ENCODE measurements at places on chromosomes 5 and 9.

GRCh38 chr5:76337953-76338451, 65.1 kb upstream of the IQGAP2 start:
- peak; percentile 51 for DNase-seq

GRCh38 chr9:114258218-114258617, 64.7 kb upstream of the ORM1 start:
- no peak for DNase-seq

GRCh38 chr5:149313151-149313841, 32.0 kb upstream of the GRPEL2 start:
- no peak for DNase-seq

DNA sequence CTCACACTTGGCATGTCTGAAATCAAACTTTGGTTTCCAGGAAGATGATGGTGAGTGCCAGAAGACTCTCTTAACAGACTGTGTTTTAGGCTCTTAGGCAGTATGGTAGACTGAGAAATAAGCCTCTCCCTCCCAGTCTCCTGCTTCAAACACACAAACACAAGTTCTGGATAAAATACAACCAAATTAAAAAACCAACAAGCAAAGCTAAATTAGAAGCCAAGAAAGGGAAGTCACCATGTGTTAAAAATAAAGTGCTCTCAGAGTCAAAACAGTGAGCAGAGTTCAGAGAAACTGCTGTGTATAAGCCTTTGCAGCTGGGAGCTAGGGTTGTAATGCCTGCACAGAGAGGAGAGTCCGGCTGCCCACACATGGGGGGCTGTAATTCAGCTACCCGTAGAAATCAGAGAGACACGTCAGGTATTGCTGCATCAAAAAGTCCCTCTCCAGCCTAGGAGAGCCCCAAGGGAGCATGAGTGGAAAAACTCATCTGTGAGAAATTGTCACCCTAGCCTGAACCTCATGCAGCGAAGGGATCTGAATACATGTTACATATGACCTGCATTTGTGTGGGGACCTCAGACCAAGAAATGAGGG, 62.6 kb downstream of the ANGPTL2 start:
- DNase-seq: no peak

DNA sequence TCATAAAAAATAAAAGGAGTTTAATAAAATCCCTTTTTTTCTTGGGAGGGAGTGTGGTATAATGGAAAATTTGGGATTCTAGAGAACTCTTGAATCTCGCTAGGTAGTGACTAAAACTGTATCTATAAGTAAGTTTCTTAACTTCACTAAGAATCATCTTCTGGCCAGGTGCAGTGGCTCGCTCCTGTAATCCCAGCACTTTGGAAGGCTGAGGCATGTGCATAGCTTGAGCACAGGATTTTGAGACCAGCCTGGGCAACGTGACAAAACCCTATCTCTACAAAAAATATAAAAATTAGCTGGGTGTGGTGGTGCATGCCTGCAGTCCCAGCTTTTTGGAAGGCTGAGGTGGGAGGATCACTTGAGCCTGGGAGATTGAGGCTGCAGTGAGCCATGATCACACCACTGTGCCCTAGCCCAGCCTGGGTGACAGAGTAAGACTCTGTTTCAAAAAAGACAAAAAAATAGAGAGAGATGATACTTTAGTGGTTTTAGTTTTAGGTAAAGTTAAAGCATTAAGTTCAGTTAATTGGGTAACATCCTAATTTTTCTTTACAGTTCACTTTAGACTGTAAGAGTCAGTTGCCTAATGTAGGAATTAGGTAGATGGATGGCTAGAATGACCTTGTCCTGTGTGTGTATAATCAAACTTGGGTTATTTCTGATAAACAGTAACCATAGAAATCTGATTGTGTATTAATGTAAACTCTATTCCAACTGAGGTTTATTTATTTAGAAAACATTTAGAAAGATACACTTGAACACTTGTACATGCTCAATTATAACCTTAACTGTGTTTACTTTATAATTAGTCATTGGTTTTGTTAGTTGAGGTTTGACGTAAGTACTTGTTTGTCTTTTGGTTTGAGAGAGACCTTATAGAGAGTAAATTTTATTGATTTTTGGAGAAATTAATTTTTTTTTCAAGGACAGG, 17.8 kb downstream of the UNC13B start:
- no peak for DNase-seq

- DNase-seq: no peak
These were observed 167.4 kb upstream of the KIF2A start for GRCh38 chr5:62138607-62139006.

DNA sequence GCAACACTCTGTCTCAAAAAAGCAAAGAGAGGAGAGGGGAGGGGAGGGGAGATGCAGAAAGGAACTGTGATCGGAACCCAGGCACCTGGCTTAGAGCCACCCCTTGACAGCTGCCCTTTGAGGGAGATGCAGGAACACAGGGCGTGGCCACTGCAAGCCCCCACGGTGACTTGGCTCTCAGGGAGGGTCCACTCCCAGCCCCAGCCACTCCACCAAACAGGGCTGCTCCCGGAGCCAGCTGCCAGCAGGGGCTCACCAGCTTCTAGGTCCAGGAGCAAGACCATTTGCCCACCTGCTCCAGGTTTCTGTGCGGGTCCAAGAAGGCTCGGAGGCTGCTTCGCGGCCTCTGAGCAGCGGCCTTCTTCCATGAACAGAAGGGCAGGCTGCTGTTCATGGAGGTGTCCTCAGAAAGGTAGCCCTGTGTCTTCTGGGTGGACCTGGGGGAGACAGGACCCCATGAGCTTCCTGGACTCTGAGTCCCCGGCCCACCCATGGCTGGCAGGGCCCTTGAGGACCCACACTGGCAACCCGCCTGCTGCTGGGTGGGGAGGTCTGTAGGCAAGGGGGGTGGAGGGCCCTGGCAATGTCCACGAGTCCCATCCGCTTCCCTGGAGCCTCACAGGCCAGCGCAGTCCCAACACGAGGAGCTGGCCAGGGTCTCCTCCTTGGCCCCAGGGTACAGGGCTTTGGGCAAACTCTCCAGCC, 7.9 kb downstream of the C9orf50 start:
- DNase-seq: no peak

GRCh38 chr9:134611046-134611445, 30.6 kb upstream of the COL5A1 start:
- DNase-seq: no peak

- no peak for DNase-seq
These were observed 1.4 kb downstream of the MZB1 start for GRCh38 chr5:139388198-139388821.

DNA sequence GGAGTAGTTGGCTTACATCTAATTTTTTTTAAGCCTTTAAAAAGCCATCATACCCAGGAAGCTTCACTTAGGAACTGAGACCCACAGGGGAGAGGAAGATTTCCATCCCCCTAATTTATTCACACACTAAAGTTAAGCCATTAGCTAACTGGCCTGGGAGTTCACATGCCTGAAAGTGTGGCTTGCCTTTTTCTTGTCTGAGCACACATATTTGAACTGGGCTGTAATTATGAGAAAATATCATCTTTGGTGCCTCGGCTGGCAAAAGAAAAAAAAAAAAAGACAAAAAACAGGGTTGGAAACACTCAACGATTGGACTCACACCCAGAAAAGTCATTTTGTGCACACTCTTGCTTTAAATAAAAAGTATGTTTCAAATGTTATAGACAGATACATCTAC, 847.3 kb downstream of the MAT2B start:
- no peak for DNase-seq

- no peak for DNase-seq
These were observed 15.4 kb downstream of the PLGRKT start for GRCh38 chr9:5422276-5422675.

DNA sequence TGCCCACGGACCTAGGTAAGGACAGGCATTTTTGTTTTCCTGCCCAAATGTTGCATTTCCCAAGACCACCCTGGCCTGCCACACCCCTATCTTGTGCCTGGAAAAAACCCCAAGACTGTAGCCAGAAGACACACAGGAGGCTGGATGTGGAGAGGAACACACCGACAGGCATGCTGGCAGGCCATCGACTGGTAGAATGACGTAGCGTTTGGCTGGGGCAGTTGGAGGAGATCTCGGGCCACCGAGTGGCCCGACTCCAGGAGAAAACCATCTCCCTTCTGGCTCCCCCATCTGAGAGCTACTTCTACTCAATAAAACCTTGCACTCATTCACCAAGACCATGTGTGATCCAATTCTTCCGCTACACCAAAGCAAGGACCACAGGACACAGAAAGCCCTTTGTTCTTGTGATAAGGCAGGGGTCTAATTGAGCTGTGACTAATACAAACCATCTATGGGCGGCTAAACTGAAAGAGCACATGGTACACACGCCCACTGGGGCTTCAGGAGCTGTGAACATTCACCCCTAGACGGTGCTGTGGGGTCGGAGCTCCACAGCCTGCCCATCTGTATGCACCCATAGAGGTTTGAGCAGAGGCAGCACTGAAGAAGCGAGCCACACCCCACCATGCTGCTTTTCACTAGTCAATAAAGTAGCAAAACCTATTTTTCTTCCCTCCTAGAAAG, 38.9 kb upstream of the N4BP3 start:
- DNase-seq: no peak

GRCh38 chr9:92467041-92467440, 15.3 kb downstream of the ASPN start:
- no peak for DNase-seq

DNA sequence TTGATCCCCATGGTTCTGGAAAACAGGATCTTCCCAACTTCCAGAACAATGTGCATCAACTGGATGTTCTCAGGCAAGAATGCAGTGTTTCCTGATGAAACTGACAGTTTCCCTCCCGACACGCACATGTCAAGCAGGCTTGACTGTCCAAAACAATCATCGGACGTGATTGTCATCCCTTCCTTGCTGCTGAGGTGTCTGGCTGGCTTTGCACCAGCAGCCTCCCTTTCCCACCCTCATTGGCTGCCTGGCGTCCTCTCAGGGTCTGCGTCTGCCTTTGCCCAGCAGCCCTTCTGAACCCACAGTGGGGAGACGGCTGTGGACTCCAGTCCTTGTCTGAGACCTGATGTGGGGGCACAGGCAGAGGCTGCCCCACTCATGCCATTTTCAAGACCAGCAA, 110.8 kb downstream of the MARCHF3 start:
- no peak for DNase-seq
